ENCODE measurements at places on chromosomes 13 and 19.

DNA sequence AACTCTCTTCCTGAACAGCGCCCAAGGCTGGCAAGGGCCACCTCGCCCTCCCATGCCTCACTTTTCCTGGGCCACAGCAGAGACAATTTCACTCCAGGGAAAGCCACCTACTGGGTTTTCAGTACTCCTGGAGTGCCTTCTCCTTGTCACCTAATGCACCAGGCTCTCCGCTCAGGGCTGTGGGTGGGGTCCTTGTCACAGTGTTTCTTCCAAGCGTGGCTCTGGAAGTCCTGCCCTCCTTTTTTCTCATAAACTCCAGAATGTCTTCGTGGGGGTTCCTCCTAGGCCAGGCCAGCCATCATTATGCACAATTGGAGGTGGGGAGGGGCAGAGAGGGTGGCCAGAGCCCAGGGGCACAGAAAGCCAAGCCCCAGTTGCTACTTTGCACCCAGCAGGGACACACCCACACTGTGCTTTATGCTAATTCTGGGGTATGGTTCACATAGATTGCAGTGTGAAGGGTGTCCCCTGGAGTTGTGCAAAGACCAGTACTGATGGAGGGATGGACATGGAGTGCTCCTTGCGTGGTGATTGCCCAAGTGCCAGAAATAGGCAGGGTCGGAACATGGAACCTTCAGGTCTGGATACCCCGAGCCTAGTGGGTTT, 78.8 kb downstream of the CHST8 start:
- no peak for DNase-seq

DNA sequence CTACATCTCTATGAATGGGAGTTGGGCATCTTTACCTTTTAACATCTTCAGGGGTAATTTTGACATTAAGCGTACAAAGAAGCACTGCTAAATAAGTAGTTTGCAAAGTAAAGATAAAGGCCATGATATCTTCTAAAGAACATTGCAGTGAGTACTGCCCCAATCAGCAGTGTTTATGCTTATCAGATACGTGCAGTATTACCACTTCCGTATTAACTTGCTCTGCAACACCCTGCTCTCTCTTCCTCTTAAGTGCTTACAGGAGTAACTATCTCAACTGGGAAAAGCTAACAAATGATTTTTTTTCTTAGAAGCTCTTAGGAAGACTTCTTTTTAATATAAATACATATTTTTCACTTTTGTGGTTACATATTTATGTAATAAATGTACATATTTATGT, 793.7 kb upstream of the SLC10A2 start:
- DNase-seq, result no peak

DNA sequence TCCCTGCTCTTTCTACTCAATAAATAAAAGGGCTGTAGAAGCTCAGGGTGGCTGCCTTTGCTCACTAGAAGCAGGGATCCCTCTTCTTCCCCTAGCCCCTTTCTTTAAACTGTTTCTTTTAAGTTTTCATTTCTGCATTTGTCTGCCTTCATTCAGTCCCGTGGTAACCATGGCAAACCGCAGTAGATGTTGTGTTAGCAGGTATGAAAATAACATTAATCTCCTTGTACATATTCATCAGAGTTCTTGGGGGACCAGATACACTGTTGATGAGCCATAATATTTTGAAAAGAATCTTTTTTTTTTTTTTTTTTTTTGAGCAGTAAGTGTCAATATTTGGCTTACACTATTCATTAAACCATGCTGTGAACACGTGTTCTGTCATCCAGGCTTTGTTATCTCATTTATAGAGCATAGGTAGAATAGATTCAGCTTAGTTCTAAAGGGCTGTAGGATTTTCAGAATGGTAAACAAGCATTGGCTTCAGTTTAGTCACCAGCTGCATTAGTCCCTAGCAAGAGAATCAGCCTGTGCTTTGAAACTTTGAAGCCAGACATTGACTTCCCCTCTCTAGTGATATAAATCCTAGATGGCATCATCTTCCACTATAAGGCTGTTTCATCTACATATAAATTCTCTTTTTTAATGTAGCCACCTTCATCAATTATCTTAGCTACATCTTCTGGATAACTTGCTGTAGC, 59.4 kb upstream of the SPRY2 start:
- DNase-seq, result no peak

DNA sequence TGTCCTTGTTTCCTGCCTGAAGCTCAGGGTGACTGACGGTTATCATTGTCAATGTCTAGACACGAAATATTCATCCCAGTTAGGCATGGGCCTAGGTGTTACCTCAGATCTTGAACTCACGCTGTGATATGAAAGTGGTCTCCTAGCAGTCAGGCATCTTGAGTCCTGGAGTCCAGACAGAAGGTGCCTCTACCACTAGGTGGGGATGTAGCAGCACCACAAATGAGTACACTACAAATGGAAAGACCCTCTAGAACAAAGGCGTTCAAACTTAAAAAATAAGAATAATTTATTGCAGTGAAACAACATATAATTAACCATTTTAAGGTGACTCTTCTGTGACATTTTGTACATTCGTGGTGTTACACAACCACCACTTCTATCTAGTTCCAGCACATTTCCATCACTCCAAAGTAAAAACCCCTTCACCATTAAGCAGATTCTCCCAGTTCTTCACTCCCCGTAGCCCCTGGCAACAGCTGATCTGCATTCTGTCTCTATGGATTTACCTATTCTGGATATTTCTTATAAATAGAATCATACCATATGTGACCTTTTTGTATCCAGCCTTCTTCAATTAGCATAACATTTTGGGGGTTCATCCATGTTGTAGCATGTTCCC, 11.9 kb upstream of the FRY start:
- peak; percentile 42 for DNase-seq

- no peak for DNase-seq
Measured at GRCh38 chr19:17965370-17966128, 1.4 kb upstream of the KCNN1 start.

DNA sequence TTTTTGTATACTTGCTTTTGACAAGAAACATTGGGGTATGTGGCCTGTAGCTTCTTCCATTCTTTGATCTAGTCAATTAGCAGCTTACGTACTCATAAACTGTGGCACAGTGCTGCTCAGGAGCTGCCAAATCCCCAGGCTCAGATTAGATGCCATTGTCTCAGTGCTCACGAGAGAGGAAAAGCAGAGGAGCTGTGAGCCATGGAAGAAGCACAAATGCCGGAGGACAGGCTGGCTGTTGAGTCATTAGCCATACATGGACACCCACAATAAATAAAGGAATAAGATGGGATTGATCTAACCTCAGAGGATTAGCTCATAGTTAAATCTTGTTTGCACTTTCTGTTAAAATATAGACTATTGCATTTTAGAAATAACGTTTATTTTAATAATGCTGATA, 121.7 kb downstream of the POSTN start:
- DNase-seq, result no peak

DNA sequence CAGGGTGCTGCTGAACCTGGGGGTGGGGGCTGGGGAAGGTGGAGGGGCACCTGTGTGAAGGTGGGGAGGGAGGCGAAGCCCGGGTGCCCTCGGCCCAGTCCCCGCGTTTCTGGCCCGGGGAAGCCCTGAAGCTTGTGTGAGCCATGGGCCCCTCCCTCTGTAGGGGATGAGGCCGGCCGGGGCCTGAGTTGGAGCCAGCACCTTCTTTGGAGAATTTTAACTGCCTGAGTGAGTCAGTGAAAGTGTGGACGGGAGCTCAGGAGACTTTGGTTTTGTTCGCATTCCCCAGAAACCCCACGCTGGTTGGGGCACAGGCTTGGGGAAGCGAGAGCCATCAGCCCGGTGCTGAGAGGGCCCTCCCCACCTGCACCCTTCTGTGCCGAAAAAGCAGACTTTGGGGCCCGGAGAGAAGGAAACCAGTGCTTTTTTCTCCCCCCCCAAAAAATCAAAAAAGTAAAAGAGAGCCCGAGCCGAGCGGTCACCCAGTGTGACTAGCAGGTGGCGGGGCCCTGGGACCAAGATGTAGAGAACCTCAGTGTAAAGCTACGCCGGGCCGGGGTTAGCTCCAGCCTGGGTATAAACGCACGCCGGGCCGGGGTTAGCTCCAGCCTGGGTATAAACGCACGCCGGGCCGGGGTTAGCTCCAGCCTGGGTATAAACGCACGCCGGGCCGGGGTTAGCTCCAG, 45.1 kb downstream of the TMEM255B start:
- no peak for DNase-seq

DNA sequence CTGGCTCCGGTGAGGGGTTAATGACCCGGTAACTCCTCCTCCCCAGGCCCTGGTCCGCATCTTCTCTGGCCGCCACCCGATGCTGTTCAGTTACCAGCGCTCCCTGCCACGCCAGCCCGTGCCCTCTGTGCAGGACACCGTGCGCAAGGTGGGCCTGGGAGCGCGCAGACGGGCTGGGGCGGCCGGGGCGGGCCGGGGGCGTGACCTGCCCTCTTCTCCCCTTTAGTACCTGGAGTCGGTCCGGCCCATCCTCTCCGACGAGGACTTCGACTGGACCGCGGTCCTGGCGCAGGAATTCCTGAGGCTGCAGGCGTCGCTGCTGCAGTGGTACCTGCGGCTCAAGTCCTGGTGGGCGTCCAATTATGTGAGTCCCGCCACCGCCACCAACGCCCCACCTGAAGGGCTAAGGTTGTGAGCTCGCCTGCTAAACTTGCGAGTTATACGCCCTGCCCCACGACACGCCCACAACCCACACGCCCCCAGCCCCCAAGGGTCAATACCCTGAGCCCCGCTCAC, 10.4 kb downstream of the CPT1C start:
- no peak for DNase-seq

- DNase-seq, result no peak
Measured at GRCh38 chr13:36975172-36975571, 24.0 kb downstream of the ALG5 start.

DNA sequence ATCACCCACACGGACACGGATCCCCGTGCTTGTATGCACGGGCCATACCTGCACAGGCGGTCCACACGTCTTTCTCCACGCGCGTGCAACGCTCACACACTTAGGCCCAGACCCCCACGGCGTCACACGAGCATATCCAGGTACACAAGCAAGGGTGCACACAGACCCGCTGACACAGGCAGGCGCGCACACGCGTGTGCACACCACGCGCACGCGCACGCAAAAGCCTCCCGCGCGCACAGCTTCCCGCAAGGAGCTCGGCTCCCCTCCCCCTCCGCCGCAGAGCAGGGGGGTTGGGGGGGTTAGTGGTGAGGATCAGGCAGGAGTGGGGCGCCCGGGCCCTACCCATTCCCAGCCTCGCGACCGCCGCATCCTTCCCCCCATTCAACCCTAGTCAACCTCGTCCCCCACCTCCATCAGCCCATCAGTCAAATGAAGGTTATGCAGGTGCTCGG, 407 bp downstream of the RAB3A start:
- DNase-seq, result no peak

- no peak for DNase-seq
Measured at GRCh38 chr13:28522871-28523270, 27.9 kb upstream of the FLT1 start.

DNA sequence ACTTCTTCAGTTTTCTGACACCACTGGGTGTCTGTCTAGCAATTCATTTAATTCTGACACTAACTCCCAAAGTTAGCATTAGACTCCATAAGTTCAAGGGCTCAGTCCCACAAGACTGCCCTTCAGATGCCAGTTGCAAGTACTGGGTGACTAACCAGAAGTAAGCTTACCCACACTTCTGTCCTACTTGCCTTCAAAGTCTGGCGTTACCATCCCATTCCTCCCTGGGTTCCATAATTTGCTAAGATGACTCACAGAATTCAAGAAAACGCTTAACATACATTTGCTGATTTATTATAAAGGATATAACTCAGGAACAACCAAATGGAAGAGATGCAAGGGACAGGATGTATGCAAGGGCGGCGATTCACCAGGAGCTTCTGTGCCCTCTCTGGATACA, 45.5 kb upstream of the NPAS1 start:
- DNase-seq, result no peak

DNA sequence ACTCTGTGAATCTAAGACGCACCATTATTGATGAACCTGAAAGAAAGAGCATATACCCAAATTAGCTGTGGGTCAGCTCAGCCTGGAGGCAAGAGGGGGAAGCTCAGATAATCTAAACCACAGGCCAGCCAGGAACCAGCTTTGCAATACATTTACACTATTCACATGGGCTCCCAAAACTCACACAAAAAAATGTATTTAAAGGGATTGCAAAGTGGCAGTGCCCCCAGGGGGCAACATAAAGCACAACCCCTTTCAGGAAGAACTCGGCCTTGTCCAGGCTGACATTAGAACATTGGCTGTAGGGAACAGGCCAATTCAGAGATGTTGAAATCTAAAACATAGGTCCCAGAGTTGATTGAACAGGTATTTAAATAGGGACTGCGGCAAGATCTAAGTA, 3.2 kb upstream of the PROZ start:
- no peak for DNase-seq

DNA sequence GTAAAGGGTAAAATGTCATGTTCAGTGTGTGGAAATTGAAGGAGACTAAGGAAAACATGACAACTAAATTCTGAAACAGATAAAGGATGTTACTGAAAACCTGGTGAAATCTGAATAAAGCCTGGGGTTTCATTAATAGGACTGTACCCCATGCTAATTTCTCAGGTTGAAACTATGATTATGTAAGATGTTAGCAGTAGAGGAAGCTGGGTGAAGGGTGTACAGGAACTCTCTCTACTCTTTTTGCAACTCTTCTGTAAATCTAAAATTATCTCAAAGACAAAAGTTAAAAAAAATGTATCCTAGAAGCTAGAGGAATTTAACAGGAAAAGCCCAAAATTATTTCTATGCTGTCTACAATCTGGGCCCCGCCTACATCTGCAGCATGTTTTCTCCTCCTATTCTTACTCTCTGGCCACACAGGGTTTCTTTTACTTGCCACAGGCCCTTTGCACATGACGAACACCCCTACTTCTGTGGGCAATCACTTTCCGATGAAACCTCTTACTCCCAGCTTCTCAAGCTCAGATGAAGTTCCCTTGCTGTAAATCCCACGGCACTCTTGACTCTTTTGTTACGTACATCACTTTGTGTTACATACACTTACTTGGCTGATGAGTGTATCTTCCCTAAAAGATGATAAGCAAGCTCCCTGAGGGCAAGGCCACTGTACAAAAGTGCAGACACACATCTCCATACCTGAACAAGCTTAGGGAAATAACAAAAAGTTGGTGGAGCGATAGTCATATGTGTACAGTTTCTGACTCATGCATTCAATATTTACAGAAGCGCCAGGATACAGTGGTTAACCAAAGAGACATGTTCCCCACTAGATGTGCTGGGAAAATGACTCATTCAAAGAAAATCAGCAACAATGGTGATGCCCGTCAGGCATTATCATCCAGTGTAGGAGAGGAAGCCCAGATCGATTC, 32.6 kb downstream of the RUBCNL start:
- DNase-seq, result peak; percentile 92

DNA sequence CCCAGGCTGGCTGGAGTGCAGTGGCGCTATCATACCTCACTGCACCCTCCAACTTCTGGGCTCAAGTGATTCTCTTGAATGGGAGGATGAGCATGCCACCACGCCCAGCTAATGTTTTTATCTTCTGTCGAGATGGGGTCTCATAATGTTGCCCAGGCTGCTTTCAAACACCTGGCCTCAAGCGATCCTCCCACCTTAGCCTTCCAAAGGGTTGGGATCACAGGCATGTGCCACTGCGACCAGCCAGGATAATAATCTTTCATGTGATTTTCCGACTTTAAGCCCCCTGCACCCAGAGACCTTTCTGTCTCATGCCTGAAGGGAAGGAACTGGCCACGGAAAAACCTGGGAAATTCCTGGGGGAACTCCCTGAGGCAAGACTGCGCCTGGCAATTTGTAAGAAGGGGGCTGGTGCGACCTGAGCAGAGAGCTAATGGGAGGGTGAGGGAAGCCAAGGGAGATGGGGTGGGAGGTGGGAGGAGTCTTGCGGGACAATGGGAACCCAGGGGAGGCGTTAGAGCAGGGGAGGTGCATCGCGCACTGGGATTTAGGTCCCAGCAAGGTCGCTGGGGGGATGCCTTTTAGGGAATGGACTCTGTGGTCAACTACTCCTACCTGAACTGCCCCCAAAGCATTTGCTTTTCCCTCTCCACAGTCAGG, 1.2 kb upstream of the CCDC124 start:
- DNase-seq, result no peak
